ENCODE measurements at places on chromosomes 7 and 10.

- no peak for DNase-seq
Observed at GRCh38 chr10:6493521-6494441, 86.3 kb downstream of the PRKCQ start.

DNA sequence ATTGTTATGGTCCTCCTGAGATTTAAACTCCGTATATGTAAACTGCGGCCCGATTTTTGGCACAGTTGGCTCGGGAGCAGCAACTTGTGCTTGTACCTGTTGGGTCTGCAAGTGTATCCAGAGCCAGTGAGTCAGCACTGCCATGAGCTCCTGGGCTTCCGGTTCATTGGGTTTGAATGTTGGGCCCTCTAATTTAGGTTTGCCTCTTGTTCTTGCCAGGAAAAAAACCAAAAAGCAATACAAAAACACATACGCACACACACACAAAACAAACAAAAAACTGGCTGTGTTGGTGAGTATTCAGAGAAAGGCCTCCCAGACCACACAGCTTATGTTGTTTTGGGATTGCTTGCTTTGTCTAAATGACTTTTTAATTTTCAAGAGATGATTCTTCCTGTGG, 26.3 kb downstream of the SND1 start:
- DNase-seq, result no peak

- no peak for DNase-seq
Observed at GRCh38 chr10:1963341-1963740, 226.0 kb upstream of the ADARB2 start.

DNA sequence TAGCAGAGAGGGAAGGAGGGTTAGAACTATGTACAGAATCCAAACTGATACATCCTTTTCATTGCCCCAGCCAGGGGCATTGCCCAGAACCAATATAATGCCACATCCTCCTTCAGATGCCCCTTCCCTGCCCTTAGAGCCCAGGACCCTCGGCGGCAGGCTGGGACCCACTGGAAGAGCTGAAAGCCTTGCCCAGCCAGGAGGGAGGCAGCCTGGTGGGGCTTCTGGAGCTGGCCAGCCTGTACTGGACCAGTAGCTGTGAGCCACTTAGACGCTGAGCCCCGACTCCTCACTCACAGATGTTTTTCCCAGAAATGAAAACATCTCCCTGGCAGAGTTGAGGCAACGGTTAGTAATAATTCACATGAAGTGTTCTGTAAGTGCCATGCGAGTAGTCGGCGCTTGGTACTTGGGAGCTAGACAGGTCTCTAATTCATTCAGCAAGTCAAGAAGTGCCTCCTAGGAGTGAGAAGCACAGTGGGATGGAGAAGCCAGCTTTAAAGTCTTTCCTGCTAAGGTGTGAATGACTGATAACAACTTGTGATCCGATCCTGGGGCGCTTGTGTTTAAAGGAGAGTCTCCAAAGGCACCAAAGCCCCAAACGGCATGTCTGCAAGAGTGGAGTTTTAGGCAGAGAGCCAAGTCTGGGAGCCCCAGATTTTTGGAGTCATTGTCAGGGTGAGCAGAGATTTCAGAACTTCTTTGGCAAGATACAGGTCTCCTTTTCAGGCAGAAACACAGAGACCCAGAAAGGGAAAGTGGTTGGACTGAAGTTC, 9.8 kb downstream of the VSIR start:
- DNase-seq, result no peak

GRCh38 chr10:84541289-84541637, 212.9 kb downstream of the CCSER2 start:
- no peak for DNase-seq

- no peak for DNase-seq
Observed at GRCh38 chr7:147903536-147904218, 686.9 kb upstream of the C7orf33 start.

DNA sequence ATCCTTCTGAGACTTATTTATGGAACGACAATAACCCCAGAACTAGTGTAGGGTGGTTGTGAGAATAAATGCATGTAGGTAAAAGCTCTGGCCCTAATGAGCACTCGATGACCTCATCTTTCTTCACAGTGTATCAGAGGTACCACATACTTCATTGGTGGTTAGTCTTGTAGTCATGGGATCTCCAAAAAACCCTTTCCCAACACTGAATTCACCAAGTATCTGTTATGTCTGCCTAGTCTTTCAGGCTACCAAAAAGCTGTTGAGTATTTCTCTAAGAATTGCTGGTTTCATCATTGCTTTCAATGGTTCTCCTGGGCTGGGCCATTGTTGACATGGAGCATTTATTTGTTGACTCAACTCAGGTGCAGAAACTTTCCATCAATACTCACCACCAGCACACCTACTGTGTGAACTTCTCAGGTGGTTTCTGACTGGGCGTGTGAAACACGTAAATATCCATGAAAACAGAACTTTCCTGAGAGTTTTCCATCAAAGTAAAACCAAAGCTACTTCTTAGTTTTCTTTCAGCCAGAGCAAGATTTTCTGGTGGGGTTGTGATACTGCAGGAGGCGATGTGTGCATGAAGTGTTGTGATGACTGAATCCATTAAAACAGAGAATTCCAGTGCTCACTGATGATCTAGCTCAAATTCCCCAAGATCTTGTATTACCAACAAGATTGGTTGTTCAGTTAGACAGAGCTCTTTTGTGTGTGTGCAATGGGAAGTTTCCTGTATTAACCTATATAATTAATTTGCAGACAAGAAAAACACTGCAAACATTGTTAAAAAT, 51.4 kb upstream of the SLC35B4 start:
- DNase-seq, result no peak

DNA sequence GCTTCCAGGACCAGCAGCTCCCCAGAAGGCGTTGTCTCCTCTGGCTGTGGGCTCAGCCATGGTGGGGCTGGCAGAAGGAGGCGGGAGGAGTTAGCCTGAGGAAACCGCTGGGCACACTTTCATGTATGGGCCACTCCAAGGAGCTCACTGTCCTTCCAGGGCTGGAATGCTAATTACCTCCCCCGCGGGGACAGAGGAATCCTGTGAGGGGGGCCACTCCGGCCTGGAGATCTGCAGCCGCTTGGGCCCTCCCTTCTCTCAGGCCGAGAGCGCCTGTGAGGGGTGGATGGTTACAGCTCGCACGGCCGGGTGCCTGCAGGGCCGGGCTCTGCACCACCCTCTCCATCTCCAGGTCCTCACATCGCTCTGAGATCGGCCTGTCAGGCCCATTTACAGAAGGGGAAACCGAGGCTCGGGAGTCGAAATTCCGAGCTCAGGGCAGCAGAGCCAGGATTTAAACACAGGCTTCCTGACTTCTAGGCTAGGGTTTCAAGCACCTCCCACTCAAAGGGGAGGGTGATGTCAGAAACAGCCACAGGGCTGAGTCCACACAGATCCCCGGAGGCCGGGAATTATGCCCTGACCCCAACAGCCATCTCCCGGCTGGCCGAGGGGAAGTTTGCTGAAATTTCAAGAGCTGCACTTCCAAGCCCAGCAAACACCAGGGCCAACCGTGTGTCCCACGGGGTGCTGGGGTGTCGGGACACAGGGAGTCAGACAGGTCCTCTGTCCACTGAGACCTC, 59.1 kb downstream of the PDGFA start:
- no peak for DNase-seq

DNA sequence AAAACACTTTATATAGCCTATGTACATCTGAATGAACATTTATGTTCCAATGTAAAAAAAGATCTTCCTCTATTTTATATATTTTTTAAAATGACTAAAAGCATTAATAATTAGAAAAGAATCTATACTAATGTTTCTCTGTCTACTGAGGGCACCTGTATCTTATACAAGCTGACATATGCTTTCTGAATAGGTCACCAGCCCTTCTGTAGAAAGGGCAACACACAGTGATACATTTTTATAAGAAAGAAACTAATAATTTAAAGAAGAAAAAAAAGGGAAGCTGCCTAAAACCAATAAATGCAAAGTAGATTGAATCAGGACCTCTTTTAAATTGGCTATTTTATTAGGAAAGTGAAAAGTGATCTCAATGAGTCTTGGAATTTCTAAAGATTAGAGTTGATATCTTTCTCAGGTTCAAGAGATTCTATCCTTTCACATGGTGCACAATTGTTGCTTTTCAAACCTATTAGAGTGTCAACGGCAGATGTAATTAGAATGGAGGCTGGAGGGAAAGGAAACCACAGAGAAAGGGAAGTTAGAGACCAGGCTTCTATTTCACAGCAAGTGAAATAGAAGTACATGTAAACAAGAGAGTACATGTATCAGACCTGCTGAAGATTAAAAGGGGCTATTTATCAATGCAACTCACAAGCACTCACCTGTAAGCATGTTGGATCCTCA, 6.3 kb downstream of the MTPN start:
- peak; percentile 70 for DNase-seq

- DNase-seq, result no peak
Observed at GRCh38 chr10:70917635-70918034, 29.3 kb upstream of the PCBD1 start.

DNA sequence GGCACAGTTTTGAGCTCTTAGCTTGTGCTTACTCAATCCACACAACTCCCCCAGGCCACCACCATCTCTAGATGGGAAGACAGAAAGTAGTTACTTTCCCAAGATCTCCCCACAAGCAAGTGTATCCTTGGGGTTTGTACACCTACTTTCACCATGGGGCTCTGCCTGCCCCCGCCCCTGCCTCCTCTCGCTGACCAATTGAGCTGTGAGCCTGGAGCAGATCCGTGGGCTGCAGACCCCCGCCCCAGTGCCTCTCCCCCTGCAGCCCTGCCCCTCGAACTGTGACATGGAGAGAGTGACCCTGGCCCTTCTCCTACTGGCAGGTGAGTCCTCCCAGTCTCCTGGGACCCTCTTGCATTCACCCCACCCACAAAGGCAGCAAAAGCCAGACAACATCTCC, 2.0 kb downstream of the FXYD4 start:
- no peak for DNase-seq

GRCh38 chr7:15567036-15567435, 5.2 kb upstream of the AGMO start:
- DNase-seq, result no peak

GRCh38 chr7:15667991-15668390, 18.5 kb downstream of the MEOX2 start:
- no peak for DNase-seq

- DNase-seq, result no peak
Observed at GRCh38 chr10:88207121-88207546, 343.7 kb downstream of the PTEN start.

- DNase-seq, result no peak
Observed at GRCh38 chr7:24980534-24981170, 674 bp upstream of the OSBPL3 start.

DNA sequence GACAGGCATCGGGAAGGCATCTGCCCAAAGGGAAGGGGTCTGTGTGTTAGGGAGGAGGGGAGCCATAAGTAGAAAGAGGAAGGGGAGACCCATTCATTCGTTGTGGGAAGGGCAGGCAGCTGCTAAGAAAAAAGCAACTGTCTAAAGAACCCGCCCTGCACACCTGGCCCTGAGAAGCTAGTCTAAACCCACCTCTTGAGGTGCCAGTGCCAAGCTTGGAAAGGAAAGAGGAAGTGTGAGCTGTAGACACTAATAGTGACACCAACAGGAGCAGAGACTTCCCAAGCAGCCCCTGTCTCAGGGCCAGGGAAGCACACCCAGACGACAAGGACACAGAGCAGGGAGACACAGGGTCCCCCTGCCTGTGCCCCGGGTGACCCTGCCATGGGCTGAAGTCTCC, 40.8 kb upstream of the PRSS58 start:
- DNase-seq, result peak; percentile 18

- DNase-seq, result no peak
Observed at GRCh38 chr10:63901881-63902280, 380.7 kb downstream of the REEP3 start.

DNA sequence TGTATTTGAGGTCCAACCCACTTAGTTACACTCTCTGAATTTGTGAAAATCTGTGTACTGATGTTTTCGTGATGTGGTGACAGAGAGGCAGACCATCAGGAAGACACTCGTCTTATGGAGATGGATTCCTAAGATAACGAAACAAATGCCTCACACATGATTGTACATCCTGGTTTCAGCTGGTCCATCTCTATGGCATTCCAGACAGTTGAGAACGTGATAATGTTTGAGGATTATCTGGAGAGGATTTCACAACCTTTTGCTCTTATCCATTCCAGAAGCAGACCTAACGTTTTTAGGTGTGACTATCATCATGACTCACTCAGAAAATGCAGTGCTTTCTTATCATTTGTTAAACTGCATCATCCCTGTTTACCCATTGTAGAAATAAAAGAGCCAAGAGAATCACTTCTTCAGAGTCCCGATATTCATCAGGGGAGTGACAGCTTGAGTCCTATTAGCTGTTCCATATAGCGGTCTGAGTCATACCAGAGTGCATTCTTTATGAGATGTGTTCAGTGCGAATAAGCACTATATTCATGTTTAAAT, 74.5 kb downstream of the BMPER start:
- no peak for DNase-seq

DNA sequence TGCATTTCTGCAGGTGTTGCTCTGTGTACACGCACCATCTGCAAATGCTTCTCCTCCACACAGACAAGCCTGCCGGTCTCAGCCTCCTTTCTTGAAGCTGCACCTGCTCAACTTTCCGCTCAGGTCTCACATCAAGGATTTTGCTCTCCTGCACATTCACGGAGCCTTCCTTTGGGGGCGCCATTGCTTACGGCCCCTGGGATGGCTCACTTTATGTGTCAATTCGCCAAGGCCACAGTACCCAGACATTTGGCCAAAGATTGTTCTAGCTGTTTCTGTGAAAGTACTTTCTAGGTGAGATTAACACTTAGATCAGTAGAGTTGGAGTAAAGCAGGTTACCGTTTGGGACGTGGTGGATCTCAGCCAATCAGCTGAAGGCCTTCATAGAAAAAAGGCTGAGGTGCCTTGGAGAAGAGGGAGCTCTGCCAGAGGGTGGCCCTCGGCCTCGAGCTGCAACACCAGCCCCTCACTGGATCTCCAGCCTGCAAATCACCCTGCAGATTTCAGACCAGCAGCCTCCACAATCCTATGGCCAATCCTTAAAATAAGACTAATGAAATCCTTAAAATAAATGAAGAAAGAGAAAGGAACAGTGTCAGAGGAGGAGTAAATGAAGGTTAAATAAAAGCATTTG, 39.9 kb upstream of the PPP2R2D start:
- no peak for DNase-seq

DNA sequence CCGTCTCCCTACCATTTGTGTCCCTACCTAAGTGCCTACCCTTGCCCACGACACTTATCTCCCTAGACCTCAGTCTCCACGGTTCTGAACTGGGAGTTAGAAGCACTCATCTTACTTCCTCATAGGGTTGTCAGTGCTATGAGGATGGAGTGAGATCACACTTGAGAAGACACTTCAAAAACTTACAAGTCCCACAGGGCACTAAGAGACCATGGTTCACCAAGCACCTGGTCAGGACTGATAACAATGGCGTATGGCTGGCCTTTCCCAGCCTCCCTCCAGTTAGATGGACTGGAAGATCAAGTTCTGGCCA, 43.2 kb downstream of the KCNMA1 start:
- DNase-seq, result no peak

- DNase-seq, result no peak
Observed at GRCh38 chr10:35140126-35140525, 13.5 kb downstream of the CREM start.

DNA sequence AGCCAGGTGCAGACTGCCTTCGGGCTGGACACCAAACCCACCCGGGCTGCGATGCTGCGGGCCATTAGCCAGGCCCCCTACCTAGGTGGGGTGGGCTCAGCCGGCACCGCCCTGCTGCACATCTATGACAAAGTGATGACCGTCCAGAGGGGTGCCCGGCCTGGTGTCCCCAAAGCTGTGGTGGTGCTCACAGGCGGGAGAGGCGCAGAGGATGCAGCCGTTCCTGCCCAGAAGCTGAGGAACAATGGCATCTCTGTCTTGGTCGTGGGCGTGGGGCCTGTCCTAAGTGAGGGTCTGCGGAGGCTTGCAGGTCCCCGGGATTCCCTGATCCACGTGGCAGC, 50.0 kb downstream of the VWA2 start:
- DNase-seq, result no peak
